ENCODE measurements at places on chromosomes 3 and 15.

DNA sequence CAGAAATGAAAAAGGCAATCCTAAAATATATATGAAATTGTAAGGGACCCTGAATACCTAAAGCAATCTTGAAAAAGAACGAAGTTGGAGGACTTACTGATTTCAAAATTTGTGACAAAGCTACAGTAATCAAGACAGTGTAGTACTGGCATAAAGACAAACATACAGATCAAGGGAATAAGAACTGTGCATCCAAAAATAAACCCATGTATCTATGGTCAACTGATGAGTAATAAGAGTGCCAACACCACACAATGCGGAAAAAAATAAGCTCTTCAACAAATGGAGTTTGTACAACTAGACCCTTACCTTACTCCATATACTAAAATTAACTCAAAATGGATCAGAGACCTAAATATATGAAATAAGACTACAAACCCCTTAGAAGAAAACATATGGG, 29.6 kb downstream of the GSK3B start:
- no peak for DNase-seq

DNA sequence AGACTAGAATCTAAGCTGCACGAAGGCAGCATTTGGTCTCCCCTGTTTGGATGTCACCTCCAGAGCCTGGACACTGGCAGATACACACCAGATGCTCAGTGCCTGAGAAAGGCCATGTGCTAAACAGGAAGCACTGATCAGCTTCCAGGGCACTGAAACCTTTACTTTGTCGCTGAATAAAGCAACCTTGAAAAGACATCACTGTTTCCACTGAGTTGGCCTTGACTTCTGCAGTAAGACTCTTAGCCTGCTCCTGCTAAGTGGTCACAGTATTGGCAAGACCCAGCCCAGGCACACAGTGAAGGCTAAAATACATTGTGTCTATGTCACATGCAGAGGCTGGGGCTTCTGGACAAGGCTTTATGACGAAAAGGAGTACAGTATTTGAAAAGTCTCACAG, 104.3 kb upstream of the ICE2 start:
- no peak for DNase-seq

- no peak for DNase-seq
These were observed 495 bp downstream of the CDC25A start for GRCh38 chr3:48187579-48188265.

DNA sequence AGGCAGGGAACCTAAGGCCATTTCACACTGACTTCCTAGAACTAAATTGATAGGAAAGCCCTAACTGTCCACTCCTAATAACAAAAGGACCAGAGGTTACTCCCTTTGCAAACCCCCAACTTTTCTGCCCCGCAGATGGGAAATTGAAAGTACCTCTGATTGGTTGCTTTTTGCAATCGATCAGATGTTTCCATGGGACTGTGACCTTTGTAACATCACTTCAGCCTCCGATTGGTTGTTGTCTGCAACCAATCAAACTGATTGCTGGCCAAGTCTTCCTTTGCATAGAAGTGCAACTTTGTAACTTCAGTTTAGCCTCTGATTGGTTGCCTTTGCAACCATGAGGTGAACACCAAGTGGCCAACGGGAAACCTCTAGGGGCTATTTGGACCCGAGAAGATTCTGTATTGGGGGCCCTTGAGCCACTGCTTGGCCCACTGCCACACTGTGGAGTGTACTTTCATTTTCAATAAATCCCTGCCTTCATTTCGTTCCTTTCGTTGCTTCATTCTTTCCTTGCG, 11.3 kb upstream of the KNL1 start:
- peak; percentile 44 for DNase-seq

DNA sequence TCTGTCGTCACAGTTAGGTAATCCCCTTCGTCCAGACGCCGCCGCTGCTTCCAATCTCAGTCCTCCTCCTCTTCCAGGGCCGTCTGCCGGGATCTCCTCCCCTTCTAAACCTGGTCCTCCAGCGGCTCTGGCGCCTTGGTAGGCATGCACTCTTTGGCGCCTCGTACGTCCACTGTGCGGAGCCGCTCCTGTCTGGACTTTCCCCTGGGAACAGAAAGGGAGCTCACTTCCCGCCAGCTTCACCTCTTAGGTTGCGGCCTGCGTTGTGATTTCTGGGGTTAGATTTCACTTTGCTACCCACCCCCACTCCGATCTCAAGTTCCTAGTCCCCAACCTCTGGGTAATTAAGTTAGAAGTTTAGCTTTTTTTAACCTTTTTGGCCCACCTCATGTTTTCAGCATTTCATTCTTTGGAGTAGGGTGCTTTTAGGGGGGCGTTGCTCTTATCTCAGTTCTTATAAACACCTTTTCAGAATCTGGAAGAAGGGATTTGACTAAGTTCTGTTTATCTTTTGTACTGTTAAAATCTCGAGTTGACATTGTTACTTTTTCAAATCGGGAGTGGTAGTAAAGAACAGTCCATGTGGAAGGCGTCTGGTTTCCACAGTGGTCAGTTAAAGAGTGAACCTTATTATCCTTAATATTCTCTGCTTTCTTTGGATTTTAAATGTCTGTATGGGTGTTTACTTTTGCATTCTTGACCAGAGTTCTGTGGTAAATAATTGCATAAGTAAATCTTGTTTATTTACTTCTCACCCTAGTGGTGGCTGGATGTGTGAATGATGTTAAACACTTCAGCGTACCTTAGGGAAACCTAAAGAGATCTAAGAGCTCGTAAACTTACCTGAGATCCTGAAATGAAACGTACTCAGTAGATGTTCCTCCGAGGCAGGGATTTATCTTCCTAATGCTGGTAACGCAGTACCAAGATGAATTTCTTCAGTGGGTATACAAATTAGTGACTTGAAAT, 611 bp downstream of the CTDSPL2 start:
- DNase-seq, result peak; percentile 36

GRCh38 chr3:12681943-12682390, 18.1 kb upstream of the RAF1 start:
- DNase-seq, result no peak

DNA sequence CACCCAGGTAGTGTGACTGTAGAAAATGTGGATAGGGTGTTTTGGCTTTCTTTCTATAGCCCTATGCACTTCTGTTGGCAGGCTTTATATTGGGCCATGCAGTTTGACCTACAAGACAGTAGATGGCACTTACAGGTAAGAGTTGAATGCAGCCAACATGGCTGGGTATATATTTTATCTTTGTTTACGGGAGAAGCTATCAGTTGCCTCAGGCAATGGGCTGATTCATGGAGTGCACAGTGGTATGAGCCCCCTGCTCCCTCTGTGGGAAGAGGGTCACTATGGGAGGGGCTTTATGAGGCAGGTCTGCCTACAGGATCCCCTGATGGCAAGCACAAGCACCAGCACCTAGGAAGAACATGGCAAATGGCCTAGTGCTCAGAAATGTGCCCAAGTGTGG, 301.2 kb upstream of the CDIN1 start:
- no peak for DNase-seq

GRCh38 chr3:149356630-149357029, 20.8 kb downstream of the TM4SF1 start:
- DNase-seq, result no peak

DNA sequence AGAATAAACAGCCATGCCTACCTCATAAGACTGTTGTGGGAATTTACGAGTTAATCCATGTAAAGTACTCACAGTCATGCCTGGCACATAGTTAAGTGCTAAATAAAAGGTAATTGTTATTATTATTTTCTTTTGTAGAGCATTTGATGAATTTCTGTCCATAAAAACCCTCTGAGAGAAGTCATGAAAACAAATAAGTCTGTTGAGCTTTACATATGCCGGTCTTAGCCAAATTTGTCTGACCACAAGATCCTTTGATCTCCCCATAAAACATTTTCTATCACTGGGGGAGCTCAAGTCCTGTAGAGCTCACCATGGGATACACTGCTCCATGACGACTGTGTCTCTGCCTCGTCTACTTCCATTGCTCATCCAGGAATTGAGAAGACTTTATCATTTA, 114.0 kb downstream of the MAGI1 start:
- no peak for DNase-seq

DNA sequence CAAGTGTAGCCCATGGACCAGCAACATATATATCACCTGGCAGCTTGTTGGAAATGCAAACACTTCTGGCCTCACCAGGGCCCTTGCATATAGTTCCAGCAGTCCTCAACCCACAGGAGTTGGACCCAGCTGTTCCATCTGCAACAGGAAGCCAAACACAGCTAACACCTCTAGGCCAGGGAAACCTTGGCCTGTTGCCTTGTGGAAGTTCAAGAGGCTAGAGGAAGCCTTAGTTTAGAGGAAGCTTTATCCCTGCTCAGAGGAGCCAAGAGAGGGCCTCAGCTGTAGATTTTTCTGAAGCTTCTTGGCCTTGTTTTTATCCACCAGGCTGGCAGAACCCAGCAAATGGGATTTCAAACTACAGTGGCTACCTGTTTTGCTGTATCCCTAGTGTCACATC, 11.4 kb downstream of the FHIT start:
- DNase-seq, result no peak

GRCh38 chr3:143155756-143156155, 36.2 kb downstream of the CHST2 start:
- DNase-seq, result no peak

GRCh38 chr3:37074178-37074577, 80.9 kb downstream of the MLH1 start:
- no peak for DNase-seq

GRCh38 chr3:35422101-35422500, 217.2 kb upstream of the ARPP21 start:
- no peak for DNase-seq

DNA sequence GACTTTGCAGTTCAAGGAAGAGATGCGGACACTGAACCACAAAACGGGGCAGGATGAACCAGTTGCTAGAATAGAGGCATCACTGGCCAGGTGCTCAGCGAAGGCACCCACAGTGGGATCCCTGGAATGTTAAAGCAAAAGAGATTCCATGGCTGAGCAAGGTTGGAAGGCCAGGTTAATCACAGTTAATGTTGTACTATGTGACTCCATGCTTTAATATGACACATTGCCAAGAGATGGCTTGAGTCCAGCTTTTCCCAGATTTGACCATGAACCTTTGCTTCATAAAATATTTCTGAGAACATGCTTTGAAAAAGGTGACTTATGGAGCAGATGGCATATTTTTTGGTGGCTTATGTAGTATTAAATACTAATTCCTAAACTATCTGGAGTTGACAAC, 76.2 kb upstream of the CMTM7 start:
- DNase-seq, result no peak

GRCh38 chr3:195739561-195740111, 18.9 kb downstream of the MUC20 start:
- no peak for DNase-seq

DNA sequence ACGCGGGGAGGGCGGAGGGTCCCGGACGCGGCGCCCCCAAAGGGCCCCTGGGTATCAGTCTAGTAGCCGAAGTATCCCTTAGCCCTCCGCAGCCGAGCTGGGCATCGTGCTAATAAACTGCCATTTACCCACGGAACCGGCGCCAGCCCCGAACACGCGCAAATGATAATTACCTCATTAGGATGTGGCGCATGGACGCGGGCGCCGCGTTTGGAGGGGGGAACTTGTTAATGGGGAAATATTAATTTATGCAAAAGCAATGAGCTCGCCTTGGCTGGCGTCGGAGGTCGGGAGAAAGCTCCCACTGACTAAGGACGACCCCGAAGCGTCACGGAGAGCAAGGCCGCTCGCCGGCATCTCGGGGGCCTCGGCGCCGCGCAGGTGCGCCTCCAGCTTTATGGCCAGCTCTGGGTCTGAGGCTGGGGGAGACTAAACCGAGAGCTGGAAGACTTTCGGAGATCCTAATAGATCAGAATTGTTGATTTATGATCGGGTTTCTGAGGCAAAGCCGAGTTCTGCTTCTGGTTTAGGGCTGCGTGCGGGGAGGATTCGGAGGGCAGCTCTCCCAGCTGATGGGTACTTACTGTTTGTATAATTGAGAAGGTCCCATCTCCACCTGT, 474 bp upstream of the FEZF2 start:
- DNase-seq, result no peak

- DNase-seq, result no peak
These were observed 19.3 kb downstream of the MINAR1 start for GRCh38 chr15:79451361-79451999.

GRCh38 chr3:29614954-29615353, 334.1 kb downstream of the RBMS3 start:
- no peak for DNase-seq

GRCh38 chr3:18300916-18301315, 124.2 kb downstream of the SATB1 start:
- DNase-seq, result no peak

DNA sequence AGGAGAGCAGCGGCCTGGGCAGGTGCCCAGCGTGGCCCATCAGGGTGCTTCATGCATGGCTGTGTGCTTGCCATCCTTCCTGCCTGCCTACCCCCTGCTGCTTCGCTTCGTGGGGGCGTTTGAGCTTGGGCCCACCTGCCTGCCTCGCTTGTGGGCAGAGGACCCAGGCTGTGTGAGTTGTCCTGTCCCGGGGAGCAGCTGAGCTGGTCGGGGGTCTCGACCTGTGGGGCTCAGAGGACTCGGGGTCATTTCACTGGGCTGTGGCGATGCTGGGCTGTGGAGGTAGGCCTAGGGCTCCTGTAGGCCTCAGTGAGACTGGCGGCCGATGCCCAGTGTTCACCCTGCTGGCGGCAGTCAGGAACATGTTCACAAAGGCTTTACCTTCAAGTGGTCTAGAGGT, 12.1 kb upstream of the STAB1 start:
- DNase-seq, result no peak

- DNase-seq, result no peak
These were observed 225.8 kb downstream of the TAFA4 start for GRCh38 chr3:68706536-68706935.

- DNase-seq, result no peak
These were observed 116.9 kb downstream of the GABRG3 start for GRCh38 chr15:27087651-27088583.

DNA sequence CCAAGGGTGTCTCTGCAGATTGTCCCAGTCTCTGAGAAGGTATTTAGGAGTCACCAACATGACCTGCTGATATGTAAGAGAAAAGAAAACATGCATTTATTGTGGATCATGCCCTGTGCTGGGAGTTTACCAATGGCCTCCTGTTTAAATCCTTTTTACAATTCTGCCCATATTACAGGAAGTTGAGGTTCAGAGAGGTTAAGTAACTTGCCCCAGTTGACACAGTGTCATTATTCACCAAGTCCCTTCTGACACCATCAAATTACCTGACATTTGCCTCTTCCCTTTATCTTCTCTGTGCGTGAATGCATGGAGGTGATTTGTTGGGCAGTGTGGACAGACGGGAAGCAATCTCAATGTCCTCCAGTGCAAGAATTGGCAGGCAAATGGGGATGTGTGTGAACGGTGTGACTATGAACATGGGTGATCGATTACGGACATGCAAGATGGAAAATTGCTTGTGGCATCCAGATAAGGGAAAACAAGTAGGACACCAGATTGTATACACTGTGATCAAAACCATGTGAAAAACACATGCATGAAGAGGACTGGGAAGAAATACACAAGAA, 27.3 kb downstream of the ZNF710 start:
- DNase-seq, result no peak
